Upper lobe of left lung (tissue), 6 donors: ENCODE measurements at places on chromosomes 2 and 18. TPM values are rescaled to one million over a fixed set of nuclear protein-coding genes. Genes with fewer than 3 reads are reported as not detected.

The CENPA gene
- total RNA-seq: 0.76 TPM

- DNase-seq: no peak
Measured at GRCh38 chr2:47811668-47812067, 28.7 kb downstream of the MSH6 start.

DNA sequence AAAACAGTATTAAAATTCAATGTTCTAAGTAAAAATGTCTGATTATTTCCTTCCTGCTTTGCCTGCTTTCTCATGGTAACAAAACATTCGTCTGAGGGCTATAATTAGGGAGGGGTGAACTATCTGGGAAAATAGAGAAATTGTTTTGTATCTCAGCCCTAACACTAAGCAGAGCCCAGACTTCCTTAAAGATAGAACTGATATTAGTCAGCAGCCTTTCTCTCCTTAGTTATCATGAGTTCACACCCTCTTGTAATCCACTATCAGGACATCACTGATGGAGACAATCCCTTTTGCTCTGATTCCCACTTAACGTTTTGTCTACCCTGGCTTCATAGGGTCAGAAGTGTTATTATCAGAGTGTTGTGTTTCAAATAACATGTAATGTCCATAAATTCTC, 701.1 kb upstream of the ZEB2 start:
- no peak for DNase-seq

The ASAP2 gene
- 23.0 TPM for total RNA-seq
